ENCODE measurements at places on chromosomes 6 and 20. TPM values are rescaled to one million over a fixed set of nuclear protein-coding genes. Genes with fewer than 3 reads are reported as not detected.

Gene LAMA2
- 0.47 TPM for total RNA-seq

Gene ADTRP
- total RNA-seq = 40.9 TPM

Gene HRH3
- total RNA-seq = not detected

DNA sequence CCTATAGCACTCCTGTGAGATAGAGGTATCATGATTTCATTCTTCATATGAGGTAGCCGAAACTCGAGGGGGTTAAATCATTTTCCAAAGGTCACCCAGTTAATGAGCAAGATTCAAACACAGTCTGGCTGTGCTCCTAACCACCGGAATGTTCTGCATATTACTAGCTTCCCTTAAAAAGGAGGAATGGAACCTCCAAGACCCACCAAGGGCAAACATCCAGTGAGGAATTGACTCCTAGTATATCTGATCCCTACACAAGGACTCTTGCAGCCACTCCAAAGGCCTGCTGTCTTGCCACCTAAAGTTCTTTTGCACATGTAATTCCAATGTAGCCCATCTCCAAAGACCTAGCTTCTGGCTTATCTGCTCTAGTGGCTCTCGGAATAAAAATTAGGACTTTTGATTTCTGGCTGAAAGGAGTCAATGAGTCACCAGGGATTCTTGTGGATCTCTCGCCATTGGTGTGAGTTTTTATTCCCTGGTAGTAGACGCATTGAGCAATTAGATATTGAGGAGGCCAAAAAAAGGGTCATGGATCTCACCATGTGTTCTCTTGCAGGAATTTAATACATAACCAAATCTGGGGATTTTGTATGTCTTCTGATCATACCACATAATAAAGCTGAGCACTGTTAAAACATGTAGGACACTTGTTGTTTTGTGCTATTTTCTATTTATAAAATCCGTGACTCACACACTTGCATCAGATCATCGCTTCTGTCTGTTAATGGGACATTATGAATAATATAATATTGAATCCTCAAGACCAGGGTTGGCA is 9.1 kb downstream of the BCAS1 start:
- no peak for DNase-seq

Gene LYRM2
- 21.8 TPM for total RNA-seq

DNA sequence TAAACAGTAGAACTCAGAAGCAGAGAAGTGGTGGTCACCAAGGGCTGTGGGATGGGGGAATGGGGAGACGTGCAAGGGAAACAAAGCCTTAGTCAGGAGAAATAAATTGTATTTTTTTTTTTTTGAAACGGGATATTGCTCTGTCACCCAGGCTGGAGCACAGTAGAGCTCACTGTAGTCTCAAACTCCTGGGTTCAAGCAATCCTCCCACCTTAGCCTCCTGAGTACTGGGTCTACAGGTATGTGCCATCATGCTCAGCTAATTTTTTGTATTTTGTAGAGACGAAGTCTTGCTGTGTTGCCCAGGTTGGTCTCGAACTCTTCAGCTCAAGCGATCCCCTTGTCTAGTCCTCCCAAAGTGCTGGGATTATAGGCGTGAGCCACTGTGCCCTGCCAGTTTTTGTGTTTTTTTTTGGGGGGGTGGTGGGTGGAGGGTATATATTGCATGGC is 3.4 kb downstream of the HSPA1B start:
- no peak for DNase-seq

DNA sequence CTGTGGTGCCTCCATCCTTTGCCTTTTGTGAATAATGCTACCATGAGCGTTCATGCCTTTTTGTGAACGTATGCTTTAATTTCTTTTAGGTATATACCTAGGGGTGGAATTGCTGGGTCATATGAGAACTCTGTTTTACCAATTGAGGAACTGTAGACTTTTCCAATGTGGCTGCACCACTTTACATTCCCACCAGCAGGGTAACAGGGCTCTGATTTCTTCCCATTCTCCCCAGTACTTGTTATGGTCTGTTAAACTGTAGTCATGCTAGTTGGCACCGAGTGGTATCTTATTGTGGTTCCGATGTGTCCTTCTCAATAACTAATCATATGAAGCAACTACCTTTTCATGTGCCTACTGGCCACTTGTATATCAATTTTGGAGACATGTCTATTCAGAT is 312.1 kb downstream of the GMDS start:
- no peak for DNase-seq

Gene BTNL2
- total RNA-seq = not detected

Gene C20orf144
- total RNA-seq = not detected

DNA sequence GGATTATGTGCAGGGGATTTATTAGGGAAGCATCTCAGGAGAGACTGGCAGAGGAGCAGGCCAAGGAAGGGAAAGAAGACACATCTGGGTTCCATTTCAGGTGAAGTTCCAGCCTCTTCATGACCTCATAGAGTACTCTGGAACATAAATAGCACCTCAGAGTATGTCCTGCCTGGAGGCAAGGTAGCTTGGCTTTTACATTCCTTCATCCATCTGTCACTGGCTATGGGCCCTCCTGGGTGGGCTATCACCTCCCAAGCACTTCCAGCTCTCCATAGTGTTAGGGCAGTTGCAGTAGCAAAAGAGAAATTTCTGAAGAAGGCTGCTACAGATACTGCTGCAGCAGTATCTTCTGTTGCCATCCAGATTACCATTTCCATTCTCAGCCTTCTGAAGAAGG is 116.0 kb downstream of the PLCB1 start:
- DNase-seq = no peak

- DNase-seq = no peak
These were observed 802.3 kb downstream of the MAFB start for GRCh38 chr20:39886650-39887190.

GRCh38 chr6:68640491-68640835 is 5.4 kb downstream of the ADGRB3 start:
- no peak for DNase-seq

DNA sequence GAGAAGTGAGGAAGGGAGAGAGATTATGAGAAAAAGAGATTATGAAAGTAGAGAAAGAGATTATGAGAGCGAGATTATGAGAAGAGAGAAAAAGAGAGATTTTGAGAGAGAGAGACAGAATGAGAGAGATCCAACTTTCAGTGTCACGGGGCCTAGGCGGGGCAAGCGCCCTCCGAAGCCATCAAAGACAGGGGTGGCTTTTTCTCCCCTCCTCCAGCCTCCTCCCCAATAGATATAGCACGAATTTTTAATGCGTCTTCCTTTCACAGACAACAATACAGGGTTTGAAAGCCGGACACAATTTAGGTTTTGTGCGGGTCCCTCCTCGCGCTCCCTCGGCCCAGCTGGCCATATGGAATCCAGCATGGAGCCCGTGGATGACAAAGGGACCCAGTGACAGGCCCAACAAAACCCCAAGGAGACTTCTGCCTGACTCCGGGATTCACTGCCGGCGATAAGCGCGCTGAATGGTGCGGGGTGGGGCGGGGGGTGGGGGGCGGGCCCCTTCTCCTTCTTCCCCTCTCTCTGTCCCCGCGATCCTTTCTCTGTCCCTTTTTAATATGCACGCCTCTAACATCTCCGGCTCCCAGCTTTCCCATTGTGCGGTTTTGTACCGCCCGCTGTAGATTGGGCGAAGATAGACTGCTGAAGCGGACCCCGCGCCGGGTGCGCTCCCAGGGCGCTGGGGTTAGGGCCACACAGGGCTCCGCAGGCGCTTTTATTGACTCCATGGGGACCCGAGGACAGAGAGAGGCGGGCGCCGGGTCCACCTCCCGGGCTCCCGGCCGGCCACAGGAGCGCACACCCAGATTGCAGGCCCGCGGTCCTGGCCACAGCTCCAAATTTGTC is 5.4 kb downstream of the NKX2-2 start:
- DNase-seq = no peak

Gene CLVS2
- total RNA-seq = not detected

Gene SIRPB1
- total RNA-seq = 2.4 TPM

Gene DEK
- 75.3 TPM for total RNA-seq

DNA sequence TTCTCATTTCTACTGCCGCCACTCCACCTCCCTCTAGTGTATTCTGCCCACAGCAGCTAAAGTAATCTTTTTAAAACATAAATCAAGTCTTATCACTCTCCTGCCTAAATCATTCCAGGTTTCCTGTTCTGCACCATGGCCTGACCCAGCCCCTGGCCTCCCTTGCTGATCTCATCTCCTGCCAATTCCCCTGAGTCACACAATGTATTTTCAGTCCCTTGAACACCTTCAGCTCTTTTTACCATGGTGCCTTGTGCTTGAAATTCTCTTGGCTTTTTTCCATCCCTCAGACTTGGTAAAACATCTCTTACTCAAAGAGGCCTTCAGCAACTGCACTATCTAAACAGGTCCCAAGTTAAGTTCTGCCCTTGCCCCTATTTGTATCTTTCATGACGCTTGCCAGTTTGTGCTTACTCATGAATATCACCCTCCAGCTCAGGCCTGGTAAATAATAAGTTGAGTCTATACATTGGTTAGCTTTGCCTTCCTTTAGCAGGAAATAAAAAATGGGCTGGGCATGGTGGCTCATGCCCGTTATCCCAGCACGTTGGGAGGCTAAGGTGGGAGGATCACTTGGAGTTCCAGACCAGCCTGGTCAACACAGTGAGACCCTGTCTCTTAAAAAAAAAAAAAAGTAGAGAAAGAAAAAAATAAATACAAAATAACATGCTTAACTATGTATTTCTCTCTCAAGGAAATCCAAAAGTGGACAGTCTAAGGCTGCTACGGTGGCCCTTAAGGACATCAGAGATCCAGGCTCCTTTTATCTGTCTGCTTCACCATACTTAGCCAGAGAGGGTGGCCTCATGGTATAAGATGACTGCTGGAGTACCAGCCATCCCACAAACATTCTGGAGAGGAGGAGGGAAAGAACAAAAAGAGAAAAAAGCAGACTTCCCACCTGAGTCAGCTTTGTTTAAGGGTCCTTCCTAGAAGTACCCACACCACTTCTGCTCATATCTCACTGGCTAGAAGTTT is 62.2 kb downstream of the ARFGEF2 start:
- DNase-seq = no peak

DNA sequence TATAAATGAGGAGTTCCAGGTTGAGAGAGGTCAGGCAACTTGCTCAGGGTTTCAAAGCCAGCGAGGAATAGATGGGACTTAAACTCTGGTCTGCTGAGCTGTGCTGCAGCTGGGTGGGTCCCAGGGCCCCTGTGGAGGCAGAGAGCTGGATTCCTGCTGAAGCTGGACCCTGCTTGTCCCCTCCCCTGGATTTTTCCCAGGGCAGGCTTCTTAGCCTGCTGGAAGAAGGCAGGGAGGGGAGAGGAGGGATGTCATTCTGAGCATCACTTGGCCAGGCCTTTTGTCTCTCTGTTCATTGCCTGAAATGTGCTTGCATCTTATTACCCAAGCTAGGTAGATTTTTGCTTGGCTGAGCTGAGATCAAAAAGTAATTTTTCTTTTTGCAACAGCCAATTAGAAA is 133.7 kb downstream of the DHX35 start:
- no peak for DNase-seq

DNA sequence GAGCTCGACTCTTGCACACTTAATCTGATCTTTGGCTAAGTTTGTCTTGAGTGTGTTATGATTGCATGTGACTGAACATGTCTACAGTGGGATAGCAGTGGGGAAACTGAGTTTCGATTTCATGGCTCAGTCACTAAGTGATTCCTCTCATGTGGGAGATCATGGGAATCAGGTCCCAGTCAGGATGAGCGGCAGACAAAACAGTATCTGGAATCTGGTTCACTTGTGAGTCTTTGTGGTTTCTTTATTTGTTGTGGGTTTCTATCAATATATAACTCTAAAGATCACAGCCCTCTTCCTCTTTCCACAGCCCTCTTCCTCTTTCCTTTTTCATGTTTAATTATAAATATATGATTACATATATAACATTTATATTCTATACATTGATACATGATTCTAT is 4.0 kb downstream of the RPP21 start:
- no peak for DNase-seq

GRCh38 chr6:108159981-108160380 is 5.8 kb upstream of the NR2E1 start:
- no peak for DNase-seq

Gene KIAA0408
- 5.8 TPM for total RNA-seq

Gene SIGLEC1
- total RNA-seq = not detected

Gene ZBP1
- total RNA-seq = 67.0 TPM
